Activated T-helper 1 cell treated with anti-CD3 and anti-CD28 coated beads, Interleukin-12 subunit alpha, Interleukin-12 subunit beta, Interleukin-2, Interleukin-4 antibody, amounts not matched to agents 30 ng/mL and 10 ng/mL and 1 ng/mL, durations not matched to agents 14 hours and 24 hours and 36 hours (primary cell): ENCODE measurements at places on chromosomes 2 and 18. TPM values are rescaled to one million over a fixed set of nuclear protein-coding genes. Genes with fewer than 3 reads are reported as not detected.
A peak's percentile ranks its signal among the peaks of the same experiment; 100 is the strongest.

DNA sequence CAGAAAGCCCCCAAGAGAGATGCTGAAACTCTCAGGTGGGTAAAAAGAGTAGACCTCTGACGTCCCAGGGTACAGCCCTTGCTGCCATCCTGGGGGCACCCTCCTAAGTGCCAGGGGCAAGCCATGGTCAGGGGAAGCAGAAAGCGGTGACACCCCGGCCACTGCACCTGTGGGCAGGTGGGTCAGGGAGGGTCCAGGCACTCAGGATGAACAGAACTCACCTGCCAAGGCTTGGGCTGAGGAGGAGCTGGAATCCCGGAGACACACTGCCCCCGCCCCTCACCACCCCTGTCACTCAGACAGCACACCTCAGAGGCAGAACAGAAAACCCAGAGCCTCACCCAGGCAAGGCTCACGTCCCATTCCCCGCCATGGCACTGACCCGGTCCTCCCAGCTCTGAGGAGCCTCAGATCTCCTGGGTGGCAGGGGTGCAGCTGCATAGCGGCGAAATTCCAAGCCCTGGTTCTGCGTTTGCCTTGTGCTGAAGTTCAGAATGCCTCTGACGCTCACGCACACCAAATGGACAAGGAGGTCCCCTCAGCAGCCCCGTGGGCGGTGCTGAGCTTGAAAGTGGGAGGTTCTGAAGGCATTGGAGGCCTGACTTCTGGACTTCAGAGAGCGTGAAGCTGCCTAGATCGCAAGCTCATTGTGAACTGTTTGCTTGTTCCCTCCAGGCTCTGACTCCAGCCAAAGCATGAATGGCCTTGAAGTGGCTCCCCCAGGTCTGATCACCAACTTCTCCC lies 4.3 kb downstream of the GPR17 start:
- no peak for DNase-seq
- no peak overlapping the region for H3K4me3 ChIP-seq
- H3K27me3 ChIP-seq = peaks cover 2% of the 10 kb centered on the region
- peaks cover 5% of the 10 kb centered on the region for H3K4me1 ChIP-seq

DNA sequence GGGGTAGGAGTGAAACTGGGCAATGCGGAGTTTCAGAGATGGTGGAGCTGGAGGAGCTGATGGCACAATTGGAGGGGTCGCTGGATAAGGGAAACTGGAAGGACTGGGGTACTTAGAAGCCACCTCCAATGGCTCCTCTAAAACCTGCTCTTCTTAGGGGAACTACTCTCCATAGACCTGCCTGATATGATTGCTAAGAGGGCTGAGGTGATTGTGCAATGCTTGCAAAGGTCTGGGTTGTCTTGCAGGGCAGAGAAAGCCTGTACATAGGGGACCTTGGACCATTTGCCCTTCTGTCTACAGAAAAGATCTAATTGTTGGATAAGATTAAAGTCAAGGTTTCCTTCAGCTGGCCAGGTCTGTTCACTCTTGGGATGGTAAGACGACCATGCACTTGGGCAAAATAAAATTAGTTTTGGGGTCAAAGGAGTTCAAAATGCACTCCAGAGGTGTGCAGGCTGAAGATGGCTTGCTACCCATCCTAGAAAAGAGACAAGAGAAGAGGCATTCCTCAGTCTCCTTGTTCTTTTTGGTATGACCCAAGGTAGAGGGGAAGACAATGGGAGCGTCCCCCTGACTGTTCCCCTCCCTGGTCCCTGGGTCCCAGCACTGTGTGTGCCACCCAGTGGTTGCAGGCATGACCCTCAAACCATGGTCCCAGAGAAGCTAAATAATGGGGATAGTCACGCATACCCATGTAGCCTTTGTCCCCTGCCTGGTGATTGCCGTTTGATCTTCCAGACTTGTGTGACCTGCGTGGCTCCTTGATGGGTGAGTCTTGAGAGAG lies 41.1 kb downstream of the STK17B start:
- no peak overlapping the region for H3K27ac ChIP-seq
- H3K36me3 ChIP-seq = peaks cover 50% of the 10 kb centered on the region
- DNase-seq = no peak
- no peak overlapping the region for H3K4me3 ChIP-seq
- H3K4me1 ChIP-seq = peaks cover 31% of the 10 kb centered on the region

DNA sequence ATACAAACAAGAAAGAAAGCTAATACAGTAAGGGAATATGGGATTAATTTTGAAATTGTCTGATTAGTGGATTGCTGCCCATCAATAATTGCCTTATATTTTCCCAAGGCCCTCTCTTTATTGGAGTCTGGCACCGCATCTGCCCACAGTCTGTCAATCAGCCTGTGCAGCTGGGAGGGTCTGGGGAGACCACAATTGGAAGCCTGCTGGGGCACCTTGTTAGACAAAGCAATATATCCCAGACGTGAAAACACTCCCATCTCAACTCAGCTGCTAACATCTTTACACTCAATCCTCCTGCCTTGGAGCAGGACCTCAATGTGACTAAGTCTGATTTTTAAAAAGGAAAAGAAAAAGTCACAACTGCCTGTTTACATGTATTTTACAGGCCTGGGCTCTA lies 258.6 kb downstream of the SRBD1 start:
- no peak for DNase-seq
- H3K4me1 ChIP-seq = no peaks in the 10 kb centered on the region
- H3K4me3 ChIP-seq = no peak overlapping the region
- no peak overlapping the region for H3K27ac ChIP-seq
- no peaks in the 10 kb centered on the region for H3K36me3 ChIP-seq
- peaks cover 3% of the 10 kb centered on the region for H3K27me3 ChIP-seq

- no peaks in the 10 kb centered on the region for H3K36me3 ChIP-seq
- H3K4me3 ChIP-seq = no peak overlapping the region
- H3K27ac ChIP-seq = peak overlapping the region; percentile 80
- no peak for DNase-seq
Measured at GRCh38 chr18:79857082-79857671, 59.4 kb downstream of the KCNG2 start.

DNA sequence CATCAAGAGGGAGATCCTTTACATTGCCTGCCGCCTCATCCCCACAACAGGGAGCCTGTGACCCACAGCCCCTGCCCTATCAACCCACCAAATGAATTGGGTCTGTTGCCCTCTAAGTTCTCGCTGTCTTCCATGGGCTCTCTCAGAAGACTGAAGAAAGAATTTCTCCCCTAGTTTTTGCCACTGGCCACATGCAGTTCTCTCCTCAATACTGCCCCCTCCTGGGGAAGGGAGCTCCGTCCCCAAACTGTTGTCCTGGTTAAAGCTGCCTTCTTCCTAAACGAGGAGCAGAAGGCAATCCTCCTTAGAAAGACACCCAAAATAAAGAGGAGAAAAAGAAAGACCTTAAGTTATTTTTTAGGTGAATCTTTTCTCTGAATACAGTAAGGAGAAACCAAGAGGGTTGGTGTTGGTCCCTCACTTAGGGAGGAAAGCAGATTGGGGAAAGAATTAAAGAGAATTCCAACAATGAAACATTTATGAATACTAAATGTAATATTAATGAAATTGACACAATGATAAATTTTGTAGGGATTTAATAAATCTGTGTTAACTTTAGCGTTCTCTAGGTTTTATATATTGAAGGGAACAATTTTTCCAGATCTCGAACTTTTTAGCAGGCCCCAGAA lies 31.1 kb upstream of the SATB2 start:
- no peak overlapping the region for H3K27ac ChIP-seq
- no peaks in the 10 kb centered on the region for H3K36me3 ChIP-seq
- DNase-seq = no peak
- H3K27me3 ChIP-seq = peaks cover 4% of the 10 kb centered on the region

DNA sequence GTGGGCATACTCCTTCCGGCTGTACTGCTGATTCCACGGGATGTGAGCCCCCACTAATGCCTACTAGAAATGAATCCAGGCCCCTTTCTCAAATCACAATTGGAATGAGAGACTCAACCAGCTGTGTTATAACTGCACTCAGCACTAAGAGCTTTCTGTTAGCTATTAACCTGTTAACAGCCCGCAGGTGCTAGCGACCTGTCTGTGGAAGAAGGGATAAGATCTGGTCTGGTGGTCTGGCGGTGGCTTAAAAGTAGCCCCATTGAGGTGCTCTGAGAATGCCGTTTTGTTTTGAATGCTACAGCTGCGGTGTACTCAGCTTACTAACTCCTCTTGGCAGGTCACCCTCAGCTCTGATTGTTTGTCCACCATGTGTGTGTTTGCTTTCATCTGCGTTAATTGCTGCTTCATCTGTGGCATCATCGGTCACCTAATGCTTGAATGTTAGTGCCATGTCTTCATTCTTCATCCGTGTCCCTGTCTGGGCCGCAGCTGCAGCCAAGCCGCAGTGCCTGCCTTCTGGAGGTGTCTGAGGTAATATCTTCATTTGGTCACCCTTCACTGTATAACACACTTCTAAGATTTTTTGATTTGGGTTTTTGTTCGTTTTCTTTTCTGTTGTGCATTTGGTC lies 16.3 kb downstream of the RAB12 start:
- no peak overlapping the region for H3K27ac ChIP-seq
- peaks cover 47% of the 10 kb centered on the region for H3K36me3 ChIP-seq
- H3K27me3 ChIP-seq = no peaks in the 10 kb centered on the region

GRCh38 chr18:5890331-5891183 lies 4.8 kb downstream of the TMEM200C start:
- peaks cover 1% of the 10 kb centered on the region for H3K36me3 ChIP-seq
- H3K27ac ChIP-seq = no peak overlapping the region

POTEI gene
- total RNA-seq = not detected in 2 replicates

KCNE4 gene
- not detected in 2 replicates for total RNA-seq

LCT gene
- 0.41 and 0.42 TPM in 2 replicates for total RNA-seq

MAP3K19 gene
- total RNA-seq = not detected in 2 replicates

OSBPL6 gene
- 1.5 and 1.9 TPM in 2 replicates for total RNA-seq
